ENCODE measurements at places on chromosomes 11 and 22.
A peak's percentile ranks its signal among the peaks of the same experiment; 100 is the strongest.

GRCh38 chr11:65262776-65263175 is 1.0 kb downstream of the POLA2 start:
- peak; percentile 54 for DNase-seq

DNA sequence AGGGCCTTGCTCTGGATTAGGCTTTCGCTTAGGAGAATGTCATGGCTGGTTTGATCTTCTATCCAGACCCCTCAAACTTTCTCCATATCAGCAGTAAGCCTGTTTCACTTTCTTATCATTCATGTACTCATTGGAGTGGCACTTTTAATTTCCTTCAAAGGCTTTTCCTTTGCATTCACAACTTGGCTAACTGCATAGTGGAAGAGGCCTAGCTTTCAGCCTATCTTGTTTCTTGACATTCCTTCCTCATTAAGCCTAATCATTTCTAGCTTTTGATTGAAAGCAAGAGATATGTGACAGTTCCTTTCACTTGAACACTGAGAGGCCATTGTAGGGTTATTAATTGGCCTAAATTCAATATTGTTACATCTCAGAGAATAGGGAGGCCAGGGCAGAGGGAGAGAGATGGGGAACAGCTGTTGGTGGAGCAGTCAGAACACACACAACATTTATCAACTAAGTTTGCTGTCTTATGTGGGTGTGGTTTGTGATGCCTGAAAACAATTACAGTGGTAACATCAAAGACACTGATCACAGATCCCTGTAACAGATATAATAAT is 37.7 kb upstream of the APOBEC3A start:
- no peak for DNase-seq

GRCh38 chr11:10809373-10810160 is 841 bp upstream of the EIF4G2 start:
- DNase-seq, result peak; percentile 50

DNA sequence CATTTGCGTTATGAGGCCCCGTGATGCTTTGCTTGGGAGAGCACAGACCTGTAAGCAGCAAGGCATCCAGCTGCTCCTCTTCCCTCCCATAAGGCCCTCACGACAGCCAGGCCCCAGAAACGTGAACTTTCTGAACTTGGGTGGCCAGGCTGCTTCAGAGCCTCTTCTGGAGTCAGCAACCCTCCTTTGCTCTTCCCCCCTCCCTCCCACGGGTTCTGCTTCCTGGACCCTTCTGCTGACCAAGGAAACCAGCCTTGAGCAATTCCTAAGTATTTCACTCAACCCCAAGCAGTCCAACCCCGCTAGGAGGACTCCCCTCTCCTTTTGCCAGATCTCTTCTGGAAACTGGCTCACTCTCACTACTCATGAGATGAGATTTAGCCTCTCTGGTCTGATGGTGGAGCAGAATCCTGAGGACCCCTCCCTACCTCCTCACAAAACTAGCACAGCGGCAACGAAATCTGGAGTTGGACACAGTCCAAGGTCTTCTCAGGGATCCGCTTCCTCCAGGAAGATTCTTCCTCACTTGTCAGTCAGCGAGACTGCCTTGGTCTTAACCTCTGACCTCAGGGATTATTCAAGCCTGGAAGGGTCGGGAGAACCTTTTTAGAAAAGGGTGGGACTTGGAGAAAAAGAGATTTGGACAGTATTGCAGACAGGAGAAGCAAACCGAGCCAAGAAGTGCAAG is 86.2 kb downstream of the UBASH3B start:
- DNase-seq, result no peak

GRCh38 chr22:22721681-22722354 is 77.4 kb downstream of the GGTLC2 start:
- DNase-seq, result peak; percentile 64

DNA sequence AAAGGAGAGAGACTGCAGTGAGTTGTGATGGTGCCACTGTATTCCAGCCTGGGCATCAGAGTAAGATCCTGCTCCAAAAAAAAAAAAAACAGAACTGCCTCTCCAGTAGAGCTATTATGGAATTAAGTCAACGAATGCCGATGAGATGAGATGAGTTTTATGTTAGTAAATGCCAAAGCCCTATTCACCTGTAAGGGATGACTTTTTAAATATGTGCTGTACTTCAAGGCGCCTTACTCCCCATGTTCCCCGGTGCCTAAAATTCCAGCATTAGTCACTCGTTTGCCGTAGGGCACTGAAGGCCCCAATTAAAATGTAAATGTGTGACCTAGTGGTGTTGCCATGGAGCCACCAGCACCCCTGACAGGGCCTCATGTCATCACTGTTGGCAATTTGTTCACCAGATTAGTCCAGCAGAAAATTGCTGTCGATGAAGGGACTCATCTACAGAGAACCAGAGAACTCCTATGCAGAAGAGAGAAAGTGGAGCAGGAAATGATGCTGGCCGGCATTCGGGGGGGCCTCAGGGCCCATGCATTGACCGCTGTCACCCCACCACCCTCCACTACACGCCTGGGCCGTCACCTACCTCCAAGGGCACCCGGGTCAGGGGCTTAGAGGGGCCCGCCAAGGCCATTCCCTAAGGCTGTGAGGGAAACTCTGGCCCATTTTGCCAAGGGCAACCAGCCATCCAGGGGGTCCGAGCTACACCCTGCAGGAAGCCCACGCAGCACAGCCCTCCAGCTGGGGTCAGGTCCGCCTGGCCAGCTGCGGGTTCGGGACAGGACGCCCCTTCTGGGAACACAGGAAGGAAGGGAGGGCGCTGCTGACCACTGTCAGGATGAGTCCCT is 17.8 kb downstream of the LIF start:
- no peak for DNase-seq

DNA sequence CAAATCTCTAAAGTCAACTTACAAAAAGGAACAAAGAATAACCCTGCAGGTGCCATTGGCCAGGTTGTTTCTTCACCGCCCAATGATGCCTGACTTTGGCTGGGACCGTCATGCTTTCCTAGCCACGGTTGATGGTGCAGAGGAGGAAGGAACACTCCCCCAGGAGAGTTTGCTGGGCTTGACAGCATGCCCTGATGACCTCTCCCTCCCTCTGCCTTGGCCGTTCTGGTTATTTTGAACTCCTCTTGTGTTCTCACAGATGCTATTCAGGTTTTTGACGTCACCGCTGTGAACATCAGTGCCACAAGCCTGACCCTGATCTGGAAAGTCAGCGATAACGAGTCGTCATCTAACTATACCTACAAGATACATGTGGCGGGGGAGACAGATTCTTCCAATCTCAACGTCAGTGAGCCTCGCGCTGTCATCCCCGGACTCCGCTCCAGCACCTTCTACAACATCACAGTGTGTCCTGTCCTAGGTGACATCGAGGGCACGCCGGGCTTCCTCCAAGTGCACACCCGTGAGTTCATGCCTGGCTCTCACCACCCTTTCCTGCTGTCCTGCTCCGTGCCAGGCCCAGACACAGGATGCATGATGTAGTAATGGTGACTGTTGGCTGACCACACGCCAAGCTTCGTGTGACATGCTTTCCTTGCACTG is 89.0 kb upstream of the OR4B1 start:
- DNase-seq, result no peak

DNA sequence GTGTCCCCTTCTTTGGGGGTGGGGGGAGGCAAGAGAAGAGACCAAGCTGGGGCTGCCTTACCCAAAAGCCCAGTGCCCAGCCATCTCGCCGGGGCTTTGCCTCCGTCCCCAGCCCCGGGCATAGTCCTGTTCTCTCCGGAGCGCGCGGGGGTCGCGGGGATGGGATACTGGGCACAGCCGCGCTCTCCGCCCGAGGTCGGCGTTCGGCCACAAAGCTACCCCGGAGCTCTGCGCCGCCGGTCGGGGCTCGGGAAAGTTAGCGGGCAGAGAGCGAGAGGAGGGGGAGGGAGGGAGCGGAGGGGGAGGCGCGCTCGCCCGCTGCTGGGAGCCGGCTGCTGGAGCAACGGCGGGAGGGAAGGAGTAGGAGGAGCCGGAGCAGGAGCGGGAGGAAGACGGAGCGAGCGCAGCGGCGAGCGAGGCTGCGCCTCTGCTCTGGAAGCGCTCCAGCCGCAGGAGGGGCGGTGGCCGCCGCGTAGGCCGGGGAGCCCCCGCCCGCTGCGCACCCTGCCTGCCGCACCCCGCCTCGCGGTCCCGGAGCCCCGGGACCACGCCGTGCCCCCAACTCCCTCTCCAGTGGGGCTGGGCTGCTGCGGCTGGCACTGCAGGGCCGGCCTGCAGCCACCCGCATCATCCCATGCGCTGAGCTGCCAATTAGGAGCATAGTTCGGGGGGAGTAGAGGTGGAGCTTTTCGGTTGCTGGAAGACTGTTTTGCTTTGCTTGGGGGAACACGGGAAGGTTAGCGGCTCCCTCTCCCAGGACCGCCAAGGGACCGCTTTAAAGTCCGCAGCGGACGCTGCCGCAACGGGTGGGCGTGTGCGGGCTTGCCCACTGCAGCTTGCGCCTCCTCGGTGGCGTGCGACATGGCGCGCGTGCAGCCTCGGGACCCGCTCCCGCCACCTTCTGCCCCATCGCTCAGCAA is at the start of gene SCN4B:
SCN4B (minus strand) TSS at position 272 of the 920 bp plus-strand sequence; CDS start at position 122, 150 bp downstream.
- DNase-seq, result no peak

- DNase-seq, result no peak
Observed at GRCh38 chr11:59558270-59558643, 46.9 kb downstream of the OR4D9 start.

GRCh38 chr11:95289378-95290101 is 58.5 kb upstream of the SESN3 start:
- DNase-seq, result no peak

GRCh38 chr11:36109850-36110606 is 166.2 kb downstream of the LDLRAD3 start:
- peak; percentile 30 for DNase-seq

Measured in activated CD4-positive, alpha-beta T cell treated with anti-CD3 and anti-CD28 coated beads, Interleukin-10, Interleukin-2, amounts not matched to agents 100 ng/mL and 50 ng/mL, durations not matched to agents 16 hours and 8 hours (primary cell).